Vagina (tissue), 2 donors: ENCODE measurements at places on chromosomes 5 and 9.

GRCh38 chr9:79573412-79573923 lies 1.7 kb downstream of the TLE4 start:
- DNase-seq: no peak

DNA sequence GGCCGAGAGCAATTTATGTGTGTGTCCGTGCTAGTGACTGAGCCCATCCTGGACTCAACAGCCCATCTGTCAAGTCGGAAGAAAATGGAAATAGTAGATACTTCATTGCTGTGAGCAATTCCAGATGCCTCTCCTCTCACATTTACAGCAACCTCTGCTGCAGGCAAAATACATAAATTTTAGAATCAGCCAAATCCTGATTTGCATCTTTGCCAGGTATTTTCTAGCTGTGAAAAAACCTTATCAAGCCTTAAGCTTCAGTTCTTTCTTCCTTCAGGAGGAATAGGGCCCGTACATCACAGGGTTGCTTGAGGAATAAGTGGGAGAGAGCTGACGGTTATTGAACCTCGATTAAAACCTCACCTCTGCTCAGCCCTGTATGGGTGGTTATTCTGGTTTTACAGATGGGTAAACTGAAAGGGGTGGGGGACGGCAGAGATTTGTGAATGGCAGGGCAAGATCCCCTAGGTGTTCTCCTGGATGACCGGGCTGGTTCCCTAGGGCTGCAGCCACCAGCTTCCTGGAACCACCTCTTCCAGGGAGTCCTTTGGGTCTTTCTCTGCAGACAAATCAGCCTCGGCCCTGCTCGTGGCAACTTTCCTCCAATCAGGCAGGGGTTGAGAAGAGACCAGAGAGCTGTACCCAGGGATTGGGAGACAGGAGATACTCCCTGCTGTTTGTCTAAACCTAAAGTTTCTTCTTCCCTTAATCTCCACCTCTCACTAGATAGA lies 5.3 kb upstream of the MSX2 start:
- no peak for DNase-seq

DNA sequence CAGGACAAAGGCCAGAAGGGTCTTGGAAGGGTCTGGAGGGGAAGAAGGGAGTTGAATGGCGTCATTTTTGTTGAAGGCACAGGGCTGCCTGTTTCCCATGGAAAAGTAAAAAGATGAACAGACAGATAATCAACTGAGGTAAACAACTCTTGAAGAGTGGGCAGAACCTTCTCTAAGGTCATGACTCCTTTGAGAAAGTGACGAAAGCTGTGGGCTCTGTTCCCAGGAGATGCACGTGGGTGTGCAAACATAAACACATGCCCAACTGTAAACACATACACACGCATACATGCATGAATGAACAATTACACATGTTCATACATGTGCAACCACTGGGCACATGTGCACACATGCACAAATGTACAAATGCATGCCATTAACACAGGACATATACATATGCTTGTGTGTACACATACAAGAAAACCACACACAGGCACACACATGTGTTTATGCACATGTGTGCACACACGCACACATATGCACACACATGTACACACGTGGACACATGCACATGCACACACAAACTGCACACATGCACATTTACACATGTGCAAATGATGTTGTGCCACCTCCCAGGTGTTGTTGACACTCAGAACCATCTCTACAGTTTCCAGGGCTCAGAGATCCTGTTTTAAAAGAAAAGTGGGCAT lies 143.3 kb downstream of the GADD45G start:
- no peak for DNase-seq

DNA sequence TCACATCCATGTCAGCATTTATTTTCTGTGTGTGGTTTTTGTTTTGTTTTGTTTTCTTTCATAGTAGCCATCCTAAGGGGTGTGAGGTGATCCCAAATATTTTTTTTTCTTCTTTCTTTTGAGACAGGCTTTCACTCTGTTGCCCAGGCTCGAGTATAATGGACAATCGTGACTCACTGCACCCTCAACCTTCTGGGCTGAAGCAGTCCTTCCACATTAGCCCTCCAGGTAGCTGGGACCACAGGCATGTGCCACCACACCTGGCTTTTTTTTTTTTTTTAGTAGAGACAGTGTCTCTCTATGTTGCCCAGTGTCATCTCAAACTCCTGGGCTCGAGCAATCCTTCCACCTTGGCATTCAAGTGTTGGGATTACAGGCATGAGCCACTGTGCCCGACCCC lies 59.1 kb downstream of the CDC42SE2 start:
- no peak for DNase-seq

- DNase-seq: no peak
These were observed 10.4 kb upstream of the SPINK4 start for GRCh38 chr9:33229359-33230114.

DNA sequence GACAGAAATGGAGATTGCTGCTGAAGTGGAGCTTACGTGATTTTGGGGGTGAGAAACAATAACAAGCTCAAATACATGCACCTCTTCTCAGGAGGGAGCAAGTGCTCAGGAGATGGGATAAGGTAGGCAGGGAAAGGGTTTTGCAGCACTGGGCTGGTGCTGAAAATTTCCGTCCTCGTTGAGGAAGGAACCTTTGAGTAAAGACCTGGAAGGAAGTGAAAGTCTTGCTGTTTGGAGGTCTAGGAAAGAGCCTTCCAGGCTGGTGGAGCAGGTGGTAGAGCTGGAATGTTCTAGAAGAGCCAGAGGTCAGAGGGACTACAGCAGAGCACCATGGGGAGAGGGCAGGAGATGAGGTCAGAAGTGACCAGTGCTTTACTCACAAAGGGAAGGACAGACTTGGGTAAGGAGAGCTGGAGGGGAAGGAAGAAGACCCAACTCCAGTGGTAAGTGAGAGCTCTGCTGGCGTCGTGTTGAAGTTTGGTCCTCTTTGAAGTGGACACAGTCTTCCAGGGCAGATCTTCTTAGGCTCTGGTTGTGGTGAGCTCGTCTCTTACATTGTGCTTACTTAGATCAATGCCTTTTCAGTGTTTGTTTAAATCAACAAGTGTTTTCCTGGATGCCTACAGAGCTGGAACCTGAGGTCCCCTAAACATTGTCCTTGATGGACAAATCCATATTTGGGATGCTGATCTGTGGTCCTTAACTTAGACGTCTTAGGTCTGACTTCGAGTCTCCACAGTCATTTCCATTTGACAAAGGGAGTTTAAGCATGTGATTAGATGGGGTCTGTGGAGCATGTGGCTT lies 21.0 kb downstream of the ANKRD33B start:
- no peak for DNase-seq

DNA sequence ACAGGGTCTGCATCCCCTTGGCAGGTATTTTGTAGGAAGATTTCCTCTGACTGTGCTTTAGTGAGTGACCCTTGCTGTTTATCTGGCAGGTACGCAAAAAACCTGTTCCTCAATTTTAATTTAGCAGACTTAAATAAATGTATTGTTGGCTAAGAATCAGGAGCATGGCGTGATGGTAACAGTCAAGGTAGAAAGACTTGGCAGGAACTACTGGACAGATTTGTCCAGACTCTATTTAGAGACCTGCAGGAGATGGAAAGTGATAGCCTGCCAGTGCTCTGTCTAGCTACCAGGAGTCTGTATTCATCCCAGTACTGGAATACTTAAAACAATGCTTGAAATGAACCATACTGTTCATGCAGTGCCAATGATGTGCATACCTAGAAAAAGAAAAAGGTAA lies 78.8 kb upstream of the MAST4 start:
- no peak for DNase-seq

DNA sequence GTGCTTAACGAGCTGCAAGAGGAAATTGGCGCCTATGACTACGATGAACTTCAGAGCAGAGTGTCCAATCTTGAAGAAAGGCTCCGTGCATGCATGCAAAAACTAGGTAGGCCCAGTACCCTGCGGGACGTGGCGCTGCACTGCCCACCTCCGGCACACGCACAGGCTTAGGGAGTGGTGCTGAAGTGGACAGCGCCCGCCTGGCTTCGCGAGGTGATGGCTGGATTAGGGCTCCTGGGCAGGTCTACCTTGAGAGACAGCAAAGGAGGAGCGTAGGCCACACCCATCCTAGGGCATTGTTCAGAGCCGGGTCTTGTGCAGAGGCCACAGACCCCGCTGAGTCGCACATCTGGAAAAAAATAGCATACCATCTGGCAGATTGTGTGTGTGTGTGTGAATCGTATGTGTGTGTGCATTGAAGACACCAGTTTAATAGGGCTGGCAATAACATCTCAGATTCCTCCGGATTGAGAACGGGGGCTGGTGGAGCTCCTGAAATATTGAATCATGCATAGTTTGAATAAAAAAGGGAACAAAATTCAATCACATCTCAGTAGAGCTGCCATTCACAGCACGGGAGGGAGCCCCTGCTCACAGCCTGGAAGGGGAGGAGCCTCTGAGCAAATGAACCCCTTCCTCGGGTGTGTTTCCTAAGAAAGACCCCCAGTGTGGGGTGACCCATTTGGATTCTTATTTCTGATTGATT lies 11.1 kb downstream of the OLFM1 start:
- DNase-seq: no peak

- no peak for DNase-seq
These were observed 147.5 kb upstream of the PIK3R1 start for GRCh38 chr5:68067976-68068603.

- DNase-seq: no peak
These were observed 146.1 kb upstream of the HMHB1 start for GRCh38 chr5:143665866-143666265.

GRCh38 chr9:82883436-82883835 lies 179.5 kb downstream of the RASEF start:
- DNase-seq: no peak

DNA sequence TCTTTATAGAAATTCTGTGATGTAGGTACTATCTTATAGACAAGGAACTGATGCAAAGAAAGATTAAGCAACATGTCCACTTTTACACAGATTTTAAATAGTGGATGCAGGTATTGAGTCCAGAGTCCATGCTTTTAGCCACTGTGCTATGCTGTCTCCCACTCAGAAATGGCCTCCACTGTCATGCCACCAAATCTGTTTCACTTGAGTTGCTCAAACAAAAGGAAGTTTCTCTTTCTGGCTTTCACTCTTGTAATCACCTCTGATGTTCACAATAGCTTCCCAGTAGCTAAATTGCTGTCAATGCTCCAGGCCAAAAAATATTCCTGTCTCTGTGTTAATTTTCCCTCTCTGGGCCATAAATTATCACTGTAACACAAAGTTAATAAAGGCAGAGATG lies 77.0 kb upstream of the RASA1 start:
- DNase-seq: no peak

- DNase-seq: no peak
These were observed 225.1 kb downstream of the ADGRV1 start for GRCh38 chr5:90783460-90784333.

DNA sequence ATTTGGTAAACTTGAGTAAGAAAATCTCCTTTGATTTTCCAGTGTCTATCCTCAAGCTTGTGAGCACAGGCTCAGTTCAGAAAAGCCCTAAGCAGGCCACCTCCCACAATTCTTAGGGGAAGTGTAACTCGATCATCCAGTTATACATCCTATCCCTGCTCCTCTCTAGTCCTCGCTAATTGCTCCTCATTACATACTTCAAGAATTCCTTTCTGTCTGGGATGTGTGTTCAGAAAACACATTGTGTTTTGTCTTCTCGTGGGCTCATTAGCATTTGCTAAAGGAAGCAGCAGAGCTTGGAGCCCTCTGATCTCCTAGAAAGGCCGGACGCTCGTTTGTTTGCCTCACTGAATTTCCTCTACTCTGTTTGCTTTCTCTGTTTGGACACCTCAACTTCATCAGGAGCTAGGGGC lies 268.2 kb upstream of the RFX3 start:
- no peak for DNase-seq

GRCh38 chr5:109788596-109788995 lies 98.9 kb downstream of the MAN2A1 start:
- no peak for DNase-seq

DNA sequence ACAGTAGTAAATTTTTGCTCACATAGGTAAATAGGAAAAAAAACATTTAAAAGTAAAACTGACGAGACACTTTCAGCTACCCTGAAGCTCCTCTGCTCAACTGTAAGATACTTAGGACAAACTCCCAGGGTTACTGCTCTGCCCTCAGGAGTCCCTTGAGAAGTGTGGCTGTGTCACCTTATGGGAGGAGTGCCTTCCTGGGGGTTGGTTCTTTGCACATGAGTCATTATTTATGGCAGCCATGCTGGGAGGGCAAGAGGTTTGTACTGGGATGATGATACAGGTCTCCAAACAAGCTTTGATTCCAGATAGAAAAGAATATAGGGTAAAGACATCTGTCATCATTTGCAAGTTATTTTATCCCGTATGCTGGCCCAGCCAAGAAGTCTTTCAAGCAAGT lies 45.9 kb downstream of the TTC1 start:
- DNase-seq: no peak

DNA sequence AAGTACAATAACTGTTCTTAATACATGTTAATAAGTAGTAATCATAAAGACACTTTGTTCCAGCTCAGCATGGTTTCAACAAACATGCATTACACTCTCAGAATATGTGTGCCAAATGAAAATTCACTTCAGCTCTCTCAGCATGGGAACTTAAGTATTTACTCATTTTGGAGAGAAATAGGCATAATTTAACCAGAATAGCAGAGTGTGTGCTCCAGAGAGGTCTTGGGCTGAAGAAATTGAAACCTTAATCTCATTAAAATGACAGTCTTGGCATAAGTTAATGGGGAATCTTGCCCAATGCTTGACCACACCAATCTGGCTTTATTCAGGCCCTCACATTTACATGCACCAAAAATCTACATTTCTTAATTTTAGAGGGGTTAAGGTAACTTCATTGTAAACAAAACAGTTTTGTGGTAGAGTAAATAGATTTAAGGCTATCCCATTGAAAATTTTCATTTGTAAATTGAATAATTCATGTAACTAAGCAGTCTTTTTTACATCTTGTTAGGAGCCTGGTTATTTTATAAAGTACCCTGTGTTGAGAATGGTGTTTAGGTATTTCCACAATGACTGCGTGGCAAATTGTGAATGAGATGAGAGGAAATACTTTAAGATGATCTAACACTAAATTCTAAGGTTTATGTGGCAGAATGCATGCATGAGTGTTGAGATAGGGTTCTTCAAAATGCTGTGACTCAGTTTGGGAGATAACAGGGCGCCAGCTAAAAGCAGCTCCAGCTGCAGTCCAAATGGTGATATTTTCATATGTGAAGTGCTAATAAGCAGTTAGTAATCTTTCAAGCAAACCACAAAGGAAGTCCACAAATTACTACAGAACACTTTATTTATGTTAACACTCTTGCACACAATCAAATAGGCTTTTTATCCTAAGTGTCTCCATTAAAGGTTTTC lies 11.3 kb upstream of the LOX start:
- DNase-seq: no peak

DNA sequence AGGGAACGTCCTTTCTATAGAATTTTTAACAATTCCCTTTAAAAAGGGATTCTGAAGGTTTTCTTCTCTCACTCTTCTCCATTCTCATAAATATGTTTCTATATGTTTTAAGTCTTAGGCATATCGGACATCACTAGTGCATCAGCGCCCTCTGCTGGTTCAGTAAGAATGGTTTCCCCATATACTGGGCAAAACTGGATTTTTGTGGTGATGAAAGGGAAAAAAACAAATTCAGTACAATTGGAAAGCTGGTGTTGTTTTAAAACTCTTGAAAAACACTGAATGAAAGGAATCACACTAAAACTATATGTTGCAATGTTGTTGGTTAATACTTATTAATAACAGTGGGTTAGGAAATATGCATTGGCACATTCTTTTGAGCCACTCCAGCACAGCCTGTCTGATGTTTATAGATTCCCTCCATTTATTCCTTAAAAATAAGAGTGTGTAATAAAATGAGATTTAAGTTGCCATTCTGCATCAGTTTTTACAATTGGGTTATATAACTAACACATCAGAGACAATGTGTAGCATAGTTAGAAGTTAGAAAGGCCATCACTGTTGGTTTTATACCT lies 15.8 kb downstream of the CWC27 start:
- no peak for DNase-seq

- no peak for DNase-seq
These were observed 13.9 kb upstream of the BNC2 start for GRCh38 chr9:16884373-16884772.
